SW 1271 (cell line): ENCODE measurements at places on chromosomes 3 and 15.

GRCh38 chr3:184618811-184619210 is 57.2 kb downstream of the EPHB3 start:
- no peak for DNase-seq

- no peak for DNase-seq
Observed at GRCh38 chr15:28978011-28978378, 92.2 kb downstream of the APBA2 start.

- peak; percentile 35 for DNase-seq
Observed at GRCh38 chr3:129690406-129690805, 83.9 kb upstream of the PLXND1 start.

GRCh38 chr3:152785051-152785450 is 49.9 kb upstream of the P2RY1 start:
- DNase-seq, result no peak

DNA sequence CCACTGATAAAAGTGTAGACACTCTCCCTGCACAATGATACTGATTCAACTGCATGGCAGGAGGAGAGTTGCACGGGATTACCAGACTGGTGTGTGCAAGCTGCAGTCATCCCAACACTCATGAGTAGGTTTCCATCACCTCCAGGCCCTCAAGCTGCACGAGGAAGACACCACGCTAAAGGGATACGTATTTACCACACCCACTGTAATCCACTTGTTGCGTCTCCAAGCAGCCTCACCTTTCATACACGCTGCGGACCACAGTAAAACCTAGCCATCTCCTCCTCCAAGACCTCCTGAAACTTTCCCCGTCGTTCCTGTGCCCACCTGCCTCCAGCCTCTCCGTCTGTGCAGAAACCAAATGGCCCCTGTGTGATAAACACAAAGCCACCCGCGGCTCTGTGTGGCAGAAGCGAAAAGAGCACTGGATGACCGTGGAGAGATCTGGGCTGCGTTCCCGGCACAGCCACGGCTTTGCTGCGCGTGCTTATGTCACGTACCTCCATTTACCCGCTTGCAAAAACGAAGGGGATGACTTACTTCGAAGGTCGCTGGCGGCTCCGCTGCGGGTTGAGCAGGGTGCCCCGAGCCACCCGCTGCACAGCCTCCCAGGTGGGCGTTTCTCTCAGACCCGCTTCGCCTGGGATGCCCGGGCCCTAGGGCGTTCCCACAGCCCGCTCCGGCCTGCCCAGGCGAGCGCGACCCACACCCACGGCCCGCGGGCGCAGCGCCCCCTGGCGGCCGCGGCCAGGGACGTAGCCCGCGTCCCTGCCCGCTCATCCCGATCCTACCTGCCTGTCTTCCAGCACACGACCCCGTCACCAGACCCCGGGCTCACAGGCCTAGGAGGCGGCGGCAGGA is 643 bp downstream of the ABCC5 start:
- peak; percentile 9 for DNase-seq

GRCh38 chr3:32153414-32154204 is 47.2 kb downstream of the GPD1L start:
- no peak for DNase-seq

DNA sequence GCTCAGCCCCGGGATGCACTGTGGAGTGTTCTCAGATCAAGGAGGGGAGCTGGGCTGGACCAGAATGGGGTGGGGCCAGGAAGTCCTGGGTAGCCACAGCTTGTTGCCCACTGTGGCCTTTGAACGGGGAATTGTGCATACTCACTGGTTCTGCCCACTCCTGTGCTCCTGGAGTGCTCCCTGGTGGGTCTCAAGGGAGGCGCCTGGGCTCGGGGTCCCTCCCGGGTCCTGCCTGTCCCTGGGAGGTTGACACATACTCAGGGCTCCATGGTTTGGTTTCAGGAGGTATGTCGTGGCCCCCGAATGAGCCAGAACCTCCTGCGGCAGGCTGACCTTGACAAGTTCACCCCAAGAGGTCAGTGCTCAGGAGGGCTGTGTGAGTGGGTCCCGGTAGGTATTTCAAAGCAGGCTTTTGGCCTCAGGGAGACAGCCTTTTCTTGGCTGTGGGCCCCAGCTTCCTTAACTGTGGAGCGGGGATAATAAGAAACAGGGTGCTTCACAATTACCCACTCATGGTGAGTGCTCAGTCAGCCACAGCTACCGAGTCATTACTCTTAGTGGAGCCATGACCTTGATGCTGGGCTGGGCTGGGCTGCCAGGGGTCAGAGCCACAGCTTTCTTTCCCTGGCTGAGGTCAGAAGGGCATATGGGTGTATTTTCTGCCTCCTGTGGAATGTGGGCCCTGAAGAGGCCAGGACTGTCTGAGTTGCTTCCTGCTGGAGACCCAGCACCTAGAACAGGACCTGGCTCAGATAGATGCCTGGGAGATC is 7.6 kb downstream of the DNAH1 start:
- DNase-seq, result no peak

- no peak for DNase-seq
Observed at GRCh38 chr15:91946581-91947292, 93.2 kb downstream of the SLCO3A1 start.

DNA sequence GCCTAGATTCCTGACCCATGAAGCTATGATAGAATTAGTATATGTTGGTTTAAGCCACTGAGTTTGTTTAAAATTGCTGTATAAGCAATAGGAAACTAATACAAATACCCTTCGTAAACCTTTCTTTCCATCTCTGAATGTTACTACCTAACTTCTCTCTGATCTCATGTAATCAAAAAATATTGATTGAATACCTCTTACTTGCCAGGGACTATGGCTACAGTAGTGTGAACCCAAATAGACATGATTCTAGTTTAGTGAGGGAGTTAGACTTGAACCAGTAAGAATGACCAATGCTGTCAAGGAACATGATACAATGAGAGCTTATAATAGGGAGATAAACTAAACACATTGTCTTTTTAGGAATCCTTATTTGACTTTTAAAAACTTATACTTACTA is 19.4 kb downstream of the STT3B start:
- DNase-seq, result no peak

DNA sequence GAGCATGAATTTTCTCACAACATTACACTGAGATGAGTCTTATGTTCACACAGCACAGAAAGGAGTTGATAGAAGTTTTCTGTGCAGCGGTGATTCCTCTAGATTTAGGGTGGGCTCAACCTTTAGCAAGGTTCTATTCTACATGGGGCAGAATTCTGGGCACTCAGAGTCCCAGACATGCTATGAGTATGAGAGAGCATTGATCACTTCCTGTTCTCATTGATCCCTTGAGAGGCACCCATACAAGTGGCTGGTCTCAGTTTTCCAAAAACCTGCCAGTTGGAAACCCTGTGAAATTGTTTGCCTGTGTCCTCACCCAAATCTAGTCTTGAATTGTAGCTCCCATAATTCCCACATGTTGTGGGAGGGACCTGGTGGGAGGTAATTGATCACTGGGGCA is 112.5 kb upstream of the NR2F2 start:
- DNase-seq, result no peak

GRCh38 chr15:94416820-94417219 is 185.5 kb downstream of the MCTP2 start:
- no peak for DNase-seq

DNA sequence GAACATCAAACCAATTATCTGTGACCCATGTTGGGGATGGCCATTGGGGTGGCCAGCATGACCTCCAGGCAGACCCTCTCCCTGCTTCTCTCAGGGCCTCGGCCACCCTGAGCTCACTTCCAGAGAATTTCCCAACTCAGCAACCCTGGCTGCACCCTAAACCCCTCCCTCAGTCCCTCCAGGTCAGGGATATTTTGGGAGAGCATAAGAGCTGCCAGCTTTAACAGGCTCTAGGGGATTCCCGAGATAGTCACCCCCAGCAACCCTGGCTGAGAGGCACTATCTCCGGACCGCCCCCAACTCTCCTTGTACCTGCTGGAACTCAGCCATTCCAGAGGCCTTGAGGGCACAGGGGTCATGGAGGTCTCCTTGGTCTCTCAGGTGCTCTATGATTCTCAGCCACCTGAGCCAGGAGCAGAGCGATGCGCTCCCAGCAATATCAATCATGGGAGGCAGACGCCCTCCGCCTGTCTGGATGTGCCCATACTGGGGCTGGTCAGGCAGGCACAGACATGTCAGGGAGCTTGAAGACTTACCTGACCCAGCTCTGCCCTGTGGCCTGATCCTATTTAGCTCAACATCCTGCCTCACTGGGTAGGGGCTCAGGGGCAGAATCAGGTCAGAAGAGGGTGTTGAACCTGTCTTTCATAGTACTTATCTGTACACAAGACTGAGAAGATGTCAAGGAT is 34.9 kb upstream of the CILP start:
- DNase-seq, result no peak

DNA sequence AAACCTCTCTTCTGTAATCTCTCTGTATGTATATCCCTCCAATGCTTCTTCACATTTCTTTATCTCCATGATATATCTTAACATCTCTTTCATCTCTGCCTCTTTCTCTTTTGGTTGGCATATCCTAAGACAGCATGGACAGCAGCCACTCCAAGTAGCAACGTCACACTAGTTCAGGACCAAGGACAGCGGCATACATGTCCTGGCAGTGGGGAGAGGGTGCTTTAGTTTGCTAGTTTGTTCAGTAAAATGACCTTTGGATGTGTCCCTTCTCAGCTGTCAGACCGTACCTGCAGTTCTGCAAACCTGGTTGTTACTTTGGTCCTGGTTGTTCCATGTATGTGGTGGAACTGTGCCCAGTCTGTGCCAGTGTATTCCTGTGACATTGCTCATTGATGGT is 225.6 kb upstream of the ROPN1 start:
- no peak for DNase-seq

DNA sequence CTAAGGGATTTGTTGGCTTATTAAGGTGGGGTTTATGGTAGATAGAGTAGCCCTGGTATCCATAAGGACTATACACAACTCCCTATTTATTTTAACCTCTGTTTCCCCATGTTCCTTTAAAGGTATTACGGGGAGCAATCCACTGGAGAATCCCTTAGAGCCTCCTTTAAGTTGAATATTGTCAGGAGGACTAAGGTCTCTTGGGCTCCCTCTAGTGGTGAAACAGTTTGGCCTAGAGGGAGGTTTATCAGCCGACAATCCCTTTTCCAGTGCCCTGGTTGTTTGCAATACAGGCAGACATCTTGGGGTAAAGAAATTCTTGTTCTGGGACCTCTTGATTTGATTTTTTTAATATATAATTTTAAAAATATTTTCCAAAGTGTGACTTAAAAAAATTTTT is 12.9 kb downstream of the OPA1 start:
- peak; percentile 18 for DNase-seq

- DNase-seq, result no peak
Observed at GRCh38 chr15:71472566-71472965, 337.8 kb upstream of the NR2E3 start.

- DNase-seq, result peak; percentile 69
Observed at GRCh38 chr3:168040607-168041208, 55.0 kb downstream of the GOLIM4 start.

DNA sequence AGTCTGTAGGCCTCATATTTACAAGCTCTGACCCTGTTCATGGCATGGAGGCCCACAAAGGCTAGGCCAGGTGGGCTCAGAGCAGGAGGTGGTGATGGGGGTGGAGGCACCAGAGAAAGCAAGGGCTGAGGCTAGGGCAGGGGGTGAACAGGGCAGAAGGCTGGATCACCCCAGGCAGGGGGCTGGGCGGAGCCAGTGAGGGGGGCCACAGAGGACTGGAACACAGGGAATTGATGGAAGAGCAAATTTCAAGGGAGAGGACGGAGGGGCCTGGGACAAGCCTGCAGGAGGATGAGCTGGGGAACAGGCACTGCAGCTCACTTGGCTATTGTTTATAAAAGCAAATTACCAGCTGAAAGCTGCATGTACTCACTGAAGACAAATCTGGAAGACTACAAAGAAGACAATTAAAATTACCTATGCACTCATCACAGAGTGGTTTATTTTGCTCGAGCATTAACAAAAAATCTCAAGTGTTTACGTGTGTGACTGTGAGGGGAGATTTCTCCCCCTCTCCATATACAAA is 11.0 kb downstream of the TNFAIP8L3 start:
- DNase-seq, result no peak

DNA sequence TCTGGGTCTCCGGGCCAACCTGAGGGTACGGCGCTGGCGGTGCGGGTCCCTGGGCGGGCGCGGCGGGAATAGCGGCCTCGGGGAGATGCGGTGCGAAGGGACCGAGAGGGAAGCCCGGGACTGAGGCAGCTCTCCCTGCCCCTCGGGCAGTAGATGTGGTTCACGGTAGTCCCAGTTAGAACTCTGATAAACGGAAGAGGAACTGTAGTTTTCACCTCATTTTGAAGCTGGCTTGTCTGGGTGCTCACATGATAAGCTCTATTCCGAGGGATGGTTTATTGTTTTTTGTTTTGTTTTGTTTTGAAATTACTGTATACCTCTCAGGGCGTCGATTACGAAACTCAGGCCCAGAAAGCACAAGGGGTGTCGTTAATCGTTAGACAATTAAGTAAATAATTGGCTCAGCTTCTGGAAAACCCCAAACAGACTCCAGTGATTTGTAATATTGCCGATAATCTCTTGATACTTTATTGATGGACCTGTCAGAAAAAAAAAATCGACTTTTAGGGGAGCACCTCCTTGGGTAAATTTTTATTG is 413 bp downstream of the NUSAP1 start:
- DNase-seq, result no peak

- no peak for DNase-seq
Observed at GRCh38 chr15:81273855-81274254, 50.1 kb downstream of the STARD5 start.

DNA sequence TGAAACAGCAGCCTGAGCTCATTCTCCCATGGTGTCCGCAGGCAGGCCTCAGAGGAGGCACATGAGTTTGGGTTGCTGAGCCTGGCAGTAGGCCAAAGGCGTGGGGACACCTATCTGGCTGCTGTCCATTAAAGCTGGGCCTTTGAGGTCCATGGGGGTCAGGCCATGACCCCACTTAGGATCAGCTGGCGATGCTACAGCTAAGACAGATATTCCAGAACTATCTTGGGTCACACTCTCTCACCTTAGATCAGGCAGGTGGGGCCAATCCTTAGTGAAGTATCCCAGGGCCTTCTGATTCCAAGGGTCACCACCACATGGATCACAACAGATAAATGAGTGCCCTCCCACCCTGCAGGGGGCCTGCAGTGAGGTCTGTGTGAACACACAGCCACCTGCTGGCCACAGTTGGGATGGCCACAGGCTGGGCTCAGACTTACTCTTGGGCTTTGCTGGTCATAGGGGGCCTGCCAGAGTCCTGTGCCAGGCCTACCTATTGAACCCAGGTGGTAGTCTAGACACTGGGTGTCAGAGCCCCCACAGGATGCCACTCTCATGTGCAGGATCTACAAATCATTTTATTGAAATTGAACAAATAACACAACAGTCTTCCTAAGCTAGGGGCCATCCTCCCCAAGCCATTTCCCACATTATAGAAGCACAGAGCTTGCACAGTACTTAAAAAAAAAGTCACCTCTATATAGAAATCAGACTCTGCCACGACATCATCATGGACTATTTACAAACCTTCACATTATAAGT is 2.0 kb upstream of the HYAL2 start:
- peak; percentile 63 for DNase-seq

DNA sequence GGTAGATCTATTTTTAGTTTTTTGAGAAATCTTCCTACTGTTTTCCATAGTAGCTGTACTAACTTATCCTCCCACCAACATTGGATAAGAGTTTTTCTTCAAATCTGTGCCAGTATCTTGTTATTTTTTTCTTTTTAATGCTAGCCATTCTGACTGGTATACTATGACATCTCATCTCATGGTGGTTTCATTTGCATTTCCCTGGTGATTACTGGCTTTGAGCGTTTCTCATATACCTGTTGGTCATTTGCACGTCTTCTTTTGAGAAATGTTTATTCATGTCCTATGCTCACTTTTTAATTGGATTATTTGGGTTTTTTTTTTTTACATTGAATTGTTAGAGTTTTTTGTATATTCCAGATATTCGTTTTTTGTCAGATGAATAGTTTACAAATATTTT is 398.1 kb downstream of the OCA2 start:
- no peak for DNase-seq

- no peak for DNase-seq
Observed at GRCh38 chr15:63912061-63912615, 78.4 kb upstream of the HERC1 start.
